Cortex of kidney (tissue), 1 donor: ENCODE measurements at places on chromosomes 7 and 10.

GRCh38 chr7:151384352-151384697, 25.5 kb downstream of the WDR86 start:
- no peak for DNase-seq

DNA sequence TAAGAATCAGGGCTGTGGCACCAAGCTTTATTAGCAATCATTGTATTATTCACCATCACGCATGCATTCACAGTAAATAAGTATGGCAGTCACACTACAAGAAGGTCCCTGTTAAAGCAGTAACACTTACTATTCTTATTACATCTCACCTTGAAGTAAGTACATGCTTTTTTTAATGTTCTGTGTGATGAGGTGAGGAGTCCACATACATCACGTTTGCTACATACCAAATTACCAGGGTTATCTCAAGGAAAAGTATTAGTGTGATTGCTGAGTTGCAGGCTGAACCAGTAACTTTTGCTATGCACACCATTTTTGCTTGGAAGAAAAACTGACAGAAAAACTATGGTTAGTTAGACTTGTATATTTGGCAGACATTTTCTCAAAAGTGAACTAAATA, 24.7 kb downstream of the CPA1 start:
- DNase-seq = no peak

GRCh38 chr10:75065076-75065475, 46.4 kb upstream of the SAMD8 start:
- DNase-seq = no peak

- DNase-seq = no peak
These were observed 12.2 kb upstream of the KLRG2 start for GRCh38 chr7:139495580-139496125.

DNA sequence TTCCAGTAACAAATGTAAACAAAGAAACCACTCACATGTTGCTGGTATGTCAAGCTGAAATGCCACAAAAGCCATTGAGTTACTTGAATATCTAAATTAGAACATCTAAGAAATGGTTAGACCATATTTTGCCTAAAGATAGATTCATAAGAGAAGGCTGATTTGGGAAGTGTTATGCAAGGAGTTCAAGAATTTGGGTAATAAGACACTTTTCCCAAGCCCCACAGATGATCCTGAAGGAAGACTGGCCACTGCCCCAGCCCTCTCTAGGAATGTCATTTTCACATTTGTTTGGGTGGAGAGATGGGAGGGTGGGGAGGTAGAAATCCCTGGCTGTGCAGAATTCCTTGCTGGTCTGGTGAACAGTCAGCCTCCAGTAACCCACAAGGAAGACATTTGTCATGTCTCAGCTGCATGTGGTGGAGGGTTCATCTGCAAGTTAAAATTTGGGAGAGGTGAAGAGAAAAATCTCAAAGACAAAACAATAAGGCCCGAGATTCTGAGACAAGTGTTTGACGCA, 427.2 kb upstream of the KLF6 start:
- no peak for DNase-seq

GRCh38 chr7:119842337-119842736, 430.6 kb upstream of the KCND2 start:
- DNase-seq = no peak

DNA sequence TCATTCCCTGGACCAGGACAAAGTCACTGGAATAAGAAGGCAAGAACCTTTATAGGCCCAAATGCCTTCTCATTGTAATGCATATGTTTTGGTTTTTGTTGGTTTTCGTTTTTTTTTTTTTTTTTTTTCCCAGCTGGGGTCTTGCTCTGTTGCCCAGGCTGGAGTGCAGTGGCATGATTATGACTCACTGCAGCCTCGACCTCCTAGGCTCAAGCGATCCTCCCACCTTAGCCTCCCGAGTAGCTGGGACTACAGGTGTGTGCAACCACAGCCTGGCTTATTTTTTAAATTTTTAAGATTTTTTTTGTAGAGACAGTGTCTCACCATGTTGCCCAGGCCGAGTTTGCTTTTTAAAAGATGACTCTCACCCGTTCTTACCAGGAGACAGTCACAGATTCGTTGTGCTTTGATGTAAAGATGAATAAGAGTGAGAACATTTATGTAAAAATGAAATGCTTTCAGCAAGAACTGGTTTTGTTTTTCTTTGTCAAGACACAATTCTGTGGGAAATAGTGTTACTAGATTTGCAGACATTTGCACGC, 7.6 kb downstream of the IQCE start:
- no peak for DNase-seq

DNA sequence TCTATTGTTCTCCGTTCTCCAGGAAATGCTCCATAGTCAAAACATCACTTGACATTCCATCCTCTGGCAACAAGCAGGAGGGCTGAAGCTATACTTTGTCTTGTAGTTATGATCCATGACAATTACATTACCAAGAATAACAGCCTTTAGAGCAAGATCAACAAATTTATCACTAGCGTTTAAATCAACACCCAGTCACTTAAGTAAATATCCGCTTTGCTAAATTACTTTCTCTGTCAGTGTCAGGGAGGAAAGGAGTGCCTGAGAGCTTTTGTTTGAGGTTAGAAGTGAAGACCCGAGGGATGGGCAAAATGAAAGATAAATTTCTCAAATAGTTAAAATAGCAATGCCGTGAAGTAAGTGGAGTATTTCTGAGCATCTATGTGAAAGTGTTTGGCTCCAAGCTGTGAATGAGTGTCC, 236.1 kb upstream of the BMPER start:
- no peak for DNase-seq

DNA sequence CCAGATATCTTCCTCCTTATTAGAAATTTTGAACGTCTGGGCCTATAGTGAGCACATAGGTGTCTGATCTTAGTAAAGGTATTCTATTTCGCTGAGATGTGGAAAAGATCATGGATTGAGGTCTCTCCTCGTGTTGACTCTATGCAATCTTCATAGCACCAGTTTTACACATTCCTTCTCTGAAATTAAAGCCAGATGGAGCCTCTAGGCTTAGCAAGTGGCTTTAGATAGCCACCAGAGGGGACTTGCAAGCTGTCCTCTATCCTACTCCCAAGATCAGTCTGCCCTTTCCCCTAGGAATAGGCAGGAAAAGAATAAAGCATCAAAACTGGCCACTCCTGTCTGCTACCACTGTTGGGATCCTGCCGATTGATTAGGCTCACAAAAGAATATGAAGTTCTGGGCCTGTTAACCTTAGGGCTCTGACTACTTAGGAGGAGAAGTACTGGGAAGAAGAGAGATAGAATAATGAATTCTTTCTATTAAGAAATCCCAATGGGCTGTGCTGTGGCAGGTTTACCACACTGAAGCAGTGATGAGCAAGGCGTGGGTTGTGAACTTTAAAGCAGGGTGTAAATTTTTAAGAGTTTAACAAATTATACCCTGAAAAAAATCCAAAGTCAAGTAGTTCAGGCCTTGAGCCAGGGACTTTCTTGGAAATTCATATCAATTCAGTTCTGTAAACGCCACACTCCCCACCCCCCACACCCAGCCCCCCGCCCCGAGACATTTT, 2.2 kb upstream of the STRIP2 start:
- DNase-seq = no peak

DNA sequence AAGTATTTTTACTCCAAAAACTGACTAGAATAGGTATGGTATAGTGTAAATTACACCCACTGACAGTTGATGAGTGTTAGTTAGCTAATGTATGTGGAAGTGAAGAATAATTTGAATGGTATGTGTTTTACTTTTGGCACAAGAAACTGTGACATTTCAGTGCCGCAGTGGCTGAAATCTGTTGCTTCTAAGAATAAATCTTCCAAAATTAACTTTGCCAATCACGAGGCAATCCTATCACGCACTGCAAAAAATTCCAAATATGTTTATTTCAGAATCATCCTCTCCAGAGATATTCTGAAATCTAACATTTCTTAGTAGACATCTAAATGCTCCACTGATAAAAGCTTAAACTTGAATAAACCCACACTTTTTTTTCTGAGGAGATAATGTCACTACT, 61.2 kb downstream of the PCLO start:
- DNase-seq = no peak

DNA sequence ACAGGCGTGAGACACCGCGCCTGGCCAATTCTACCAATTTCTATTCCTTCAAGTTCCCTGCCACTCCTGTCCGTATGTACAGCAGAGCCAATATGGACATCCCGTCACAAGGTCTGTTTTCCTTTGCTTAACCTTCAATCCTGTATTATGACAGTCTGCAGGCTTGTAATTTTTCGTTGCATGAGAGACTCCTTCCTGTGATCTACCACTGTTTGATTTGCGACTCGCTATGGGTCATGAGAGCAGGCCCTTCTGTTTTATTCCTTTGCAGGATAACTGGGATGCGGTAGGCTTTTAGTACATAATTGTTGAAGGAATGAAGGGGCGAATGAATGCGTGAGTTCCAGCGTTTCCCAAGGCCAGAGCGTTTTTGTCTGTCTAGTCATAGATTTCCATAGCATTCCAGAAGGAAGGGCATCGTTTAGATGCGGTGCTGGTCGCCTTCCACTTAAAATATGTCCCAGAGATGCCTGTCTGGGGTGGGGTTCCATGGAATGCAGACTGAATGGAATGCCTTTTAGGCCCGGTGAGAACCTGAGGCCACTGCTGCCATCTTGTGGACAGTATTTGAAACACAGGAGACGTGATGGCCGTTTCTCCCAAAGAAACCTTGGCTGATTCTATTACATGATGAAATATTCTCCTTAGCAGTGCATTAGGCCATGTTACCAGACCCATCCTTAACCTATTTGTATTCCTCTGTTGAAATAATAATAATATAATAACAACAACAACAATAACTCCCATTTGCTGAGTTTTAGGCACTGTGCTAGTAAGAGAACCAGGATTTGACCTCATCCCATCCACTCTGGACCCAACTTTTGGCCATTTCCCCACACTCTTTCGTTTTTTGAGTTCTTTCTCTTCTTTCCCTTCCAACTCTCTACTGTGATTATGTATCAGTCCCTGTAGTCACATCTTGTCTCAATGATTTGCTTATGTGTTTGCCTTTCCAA, 193.2 kb downstream of the MYOF start:
- no peak for DNase-seq
